ENCODE measurements at places on chromosomes 16 and 17.

DNA sequence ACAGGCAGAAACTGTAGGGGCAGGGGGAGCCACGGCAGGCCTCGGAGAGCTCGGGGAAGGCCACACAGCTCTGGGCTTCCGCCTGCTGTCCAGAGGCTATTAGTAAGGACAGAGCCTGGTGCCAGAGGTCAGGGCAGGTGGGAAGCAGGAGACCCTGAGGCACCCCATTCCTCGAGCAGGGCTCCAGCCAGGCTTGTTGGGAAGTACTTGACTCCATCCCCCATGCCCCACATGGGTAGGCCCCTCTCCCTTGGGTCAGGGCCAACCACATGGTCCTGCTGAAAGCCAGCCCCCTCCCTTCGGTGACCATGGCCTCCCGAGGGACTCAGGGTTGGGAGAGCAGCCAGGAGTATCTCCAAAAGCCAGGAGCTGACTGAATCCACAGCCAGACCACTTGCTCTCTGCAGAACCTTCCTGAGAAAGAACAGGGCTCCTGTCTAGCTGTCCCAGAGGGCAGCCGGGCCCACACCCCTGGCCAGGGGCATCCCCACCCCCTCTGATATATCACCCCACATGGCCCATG lies 17.4 kb upstream of the MPRIP start:
- no peak for DNase-seq

DNA sequence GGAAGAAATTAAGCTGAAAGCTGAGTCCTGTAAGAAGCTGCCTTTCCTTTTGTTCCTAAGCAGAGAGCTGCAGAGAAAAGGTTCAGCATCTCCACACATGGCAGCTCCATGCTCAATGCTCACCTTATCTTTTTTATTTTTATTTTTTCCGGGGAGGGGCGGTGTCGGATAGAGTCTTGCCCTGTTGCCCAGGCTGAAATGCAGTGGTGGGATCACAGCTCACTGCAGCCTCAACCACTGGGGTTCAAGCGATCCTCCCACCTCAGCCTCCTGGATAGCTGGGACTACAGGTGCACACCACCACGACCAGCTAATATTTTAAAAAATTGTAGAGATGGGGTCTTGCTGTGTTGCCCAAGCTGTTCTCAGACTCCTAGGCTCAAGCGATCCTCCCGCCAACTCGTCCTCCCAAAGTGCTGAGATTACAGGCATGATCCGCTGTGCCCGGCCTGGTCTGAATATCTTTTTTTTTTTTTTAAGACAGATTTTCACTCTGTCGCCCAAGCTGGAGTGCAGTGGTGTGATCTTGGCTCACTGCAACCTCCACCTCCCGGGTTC lies 28.3 kb upstream of the CIBAR2 start:
- DNase-seq: no peak

- no peak for DNase-seq
Measured at GRCh38 chr16:16057102-16057501, 107.7 kb downstream of the ABCC1 start.

DNA sequence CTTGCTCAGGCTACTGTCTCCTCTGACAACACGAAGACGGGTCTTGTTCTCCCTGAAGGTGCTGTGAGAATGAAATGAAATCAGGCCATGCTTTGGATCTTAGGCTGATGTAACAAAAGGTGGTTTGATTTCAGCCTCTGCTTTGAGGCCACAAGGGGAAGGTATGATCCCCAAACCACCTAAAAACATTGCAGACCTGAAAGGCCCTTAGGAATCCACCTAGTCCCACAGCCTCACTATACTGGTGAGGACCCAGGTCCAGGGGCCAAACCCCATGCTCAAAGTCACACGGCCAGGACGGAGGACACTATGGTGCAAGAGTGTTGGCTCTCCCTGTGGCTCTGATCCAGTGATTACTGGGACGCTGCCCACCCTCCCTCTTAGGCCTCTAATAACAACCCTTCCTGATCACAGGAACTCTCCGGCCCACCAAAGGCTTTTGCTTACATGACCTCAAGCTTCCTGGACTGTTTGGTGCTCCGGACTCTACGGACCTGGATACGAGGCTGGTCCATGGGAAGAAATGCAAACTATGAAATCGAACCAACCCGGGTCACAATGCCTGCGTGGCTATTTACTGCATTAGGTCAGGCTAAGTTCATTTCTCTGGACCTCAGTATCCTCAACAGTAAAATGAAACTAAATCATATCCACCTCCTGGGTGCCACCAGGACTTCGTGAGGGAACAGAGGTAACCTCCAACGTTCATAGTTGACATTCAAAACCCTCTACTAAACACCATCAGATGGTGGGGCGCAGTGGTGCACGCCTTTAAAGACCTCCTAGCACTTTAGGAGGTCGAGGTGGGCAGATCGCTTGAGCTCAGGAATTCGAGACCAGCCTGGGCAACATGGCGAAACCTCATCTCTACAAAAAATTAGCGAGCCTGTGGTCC lies 1.5 kb downstream of the TRIM25 start:
- no peak for DNase-seq

DNA sequence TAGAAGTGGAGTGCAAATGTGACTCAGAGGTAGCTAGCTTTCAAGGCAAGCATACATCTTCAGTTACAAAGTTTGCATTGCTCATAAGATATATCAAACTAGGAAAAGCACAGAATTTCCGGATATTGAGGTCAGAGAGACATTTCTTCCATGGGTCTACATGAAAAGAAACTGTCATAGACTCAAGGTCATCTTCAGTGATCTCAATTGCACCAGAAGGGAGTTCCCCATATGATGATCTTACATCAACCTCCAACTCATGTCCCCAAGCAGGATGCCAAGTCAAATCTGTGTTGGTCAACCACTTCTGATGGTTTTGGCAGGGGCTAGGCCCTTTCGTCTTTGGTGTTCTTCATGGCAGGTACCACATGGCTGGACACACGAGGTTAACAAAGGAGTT lies 459.9 kb upstream of the MAF start:
- DNase-seq: no peak
